NCI-H2171 (cell line): ENCODE measurements at places on chromosomes 5 and 9.
A peak's percentile ranks its signal among the peaks of the same experiment; 100 is the strongest.

- no peak for DNase-seq
Observed at GRCh38 chr5:150574818-150575547, 65.5 kb upstream of the SYNPO start.

- no peak for DNase-seq
Observed at GRCh38 chr9:18566121-18566520, 92.2 kb downstream of the ADAMTSL1 start.

DNA sequence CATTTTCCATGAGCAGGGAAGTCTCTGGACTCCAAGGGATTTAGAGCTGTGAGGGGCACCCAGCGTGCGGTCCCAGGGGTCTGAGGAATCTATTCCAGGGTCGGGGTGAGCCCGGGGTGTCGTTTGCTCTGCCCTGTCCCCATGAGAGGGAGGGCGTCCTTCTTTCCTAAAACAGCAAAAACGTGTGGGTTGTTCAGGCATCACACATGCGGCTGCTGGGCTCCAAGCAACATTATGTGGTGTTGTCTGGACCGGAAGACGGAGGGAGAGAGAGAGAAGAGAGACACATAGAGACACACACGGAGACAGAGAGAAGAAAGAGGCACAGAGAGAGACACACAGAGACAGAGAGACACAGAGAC lies 42.7 kb upstream of the COL5A1 start:
- DNase-seq, result no peak

GRCh38 chr5:59016925-59017324 lies 434.1 kb downstream of the RAB3C start:
- no peak for DNase-seq

DNA sequence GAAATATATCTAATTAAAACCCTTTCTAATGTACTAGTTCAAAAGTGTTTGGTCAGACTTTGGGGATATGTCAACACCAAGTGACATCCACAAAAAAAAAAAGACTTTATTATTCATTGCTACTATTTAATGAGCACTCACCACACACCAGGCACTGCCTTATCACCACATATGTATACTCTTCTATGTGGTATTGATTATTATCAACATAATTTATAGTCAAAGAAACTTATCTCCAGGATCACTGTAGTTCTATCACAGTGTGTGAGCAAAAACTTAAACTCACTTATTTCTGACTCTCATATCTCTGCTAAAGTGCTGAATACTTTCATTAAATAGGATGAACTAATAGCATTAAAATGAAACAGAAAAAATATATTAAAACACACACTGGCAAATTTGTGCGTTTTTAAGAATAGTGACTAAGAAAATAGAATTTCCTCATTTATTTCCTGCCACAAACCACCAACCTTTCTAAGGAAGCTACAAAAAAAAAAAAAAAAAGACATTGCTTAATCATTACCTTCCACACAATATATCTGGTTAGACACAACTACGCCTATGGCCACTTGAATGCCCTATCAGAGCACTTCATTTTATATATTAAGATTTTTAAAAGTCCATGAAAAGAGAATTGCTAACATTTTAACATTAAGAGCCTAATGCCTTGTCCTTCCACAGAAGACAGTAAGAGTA lies 12.8 kb downstream of the SLCO4C1 start:
- DNase-seq, result no peak

- peak; percentile 95 for DNase-seq
Observed at GRCh38 chr9:2461892-2462291, 159.7 kb upstream of the VLDLR start.

GRCh38 chr9:18056269-18056992 lies 417.5 kb upstream of the ADAMTSL1 start:
- no peak for DNase-seq

DNA sequence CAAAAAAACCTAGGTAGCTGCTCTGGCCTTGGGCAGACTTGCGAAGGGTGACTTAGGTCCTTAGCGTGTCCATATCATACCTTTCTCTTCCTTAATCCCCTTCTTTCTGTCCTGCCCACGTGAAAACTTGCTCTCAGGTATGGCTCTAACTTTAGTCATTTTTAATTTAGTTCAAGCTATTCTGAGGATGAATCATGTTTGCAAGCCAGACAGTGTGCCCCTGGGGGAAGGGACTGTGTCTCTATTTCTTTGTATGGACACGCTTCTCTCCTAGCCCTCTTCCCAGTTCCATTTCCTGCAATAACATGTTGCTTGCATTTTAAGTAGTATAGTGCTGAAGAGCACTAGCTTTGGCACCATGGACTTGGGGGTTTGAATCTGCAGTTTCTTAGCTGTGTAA lies 120.6 kb downstream of the PTTG1 start:
- DNase-seq, result no peak

GRCh38 chr5:130227699-130228098 lies 323.4 kb downstream of the CHSY3 start:
- no peak for DNase-seq

- no peak for DNase-seq
Observed at GRCh38 chr5:114447084-114447773, 85.4 kb downstream of the KCNN2 start.

- no peak for DNase-seq
Observed at GRCh38 chr5:143153332-143154119, 250.0 kb downstream of the NR3C1 start.

- no peak for DNase-seq
Observed at GRCh38 chr9:125255781-125256391, 5.7 kb upstream of the GAPVD1 start.

GRCh38 chr5:79255786-79256557 lies 20.0 kb downstream of the JMY start:
- DNase-seq, result no peak

DNA sequence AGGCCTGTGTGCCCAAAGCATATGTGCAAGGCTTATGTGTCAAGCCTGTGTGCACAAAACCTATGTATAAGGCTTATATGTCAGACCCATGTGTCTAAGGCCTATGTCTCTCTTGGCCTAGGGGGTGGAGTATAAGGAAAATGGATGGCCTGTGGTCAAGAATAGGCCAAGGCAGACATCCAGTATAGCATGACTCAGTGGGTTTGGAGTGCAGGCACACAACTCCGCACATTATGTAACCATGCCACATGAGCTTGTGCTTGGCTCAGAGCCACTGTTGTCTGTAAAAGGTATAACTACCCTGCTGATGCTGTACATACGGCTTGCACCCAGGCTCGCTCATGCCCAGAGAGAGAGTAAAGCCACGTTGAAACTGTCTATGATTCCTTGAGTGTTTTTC lies 626.4 kb upstream of the NUDT12 start:
- DNase-seq, result no peak

- DNase-seq, result no peak
Observed at GRCh38 chr5:59067956-59068656, 485.2 kb downstream of the RAB3C start.

DNA sequence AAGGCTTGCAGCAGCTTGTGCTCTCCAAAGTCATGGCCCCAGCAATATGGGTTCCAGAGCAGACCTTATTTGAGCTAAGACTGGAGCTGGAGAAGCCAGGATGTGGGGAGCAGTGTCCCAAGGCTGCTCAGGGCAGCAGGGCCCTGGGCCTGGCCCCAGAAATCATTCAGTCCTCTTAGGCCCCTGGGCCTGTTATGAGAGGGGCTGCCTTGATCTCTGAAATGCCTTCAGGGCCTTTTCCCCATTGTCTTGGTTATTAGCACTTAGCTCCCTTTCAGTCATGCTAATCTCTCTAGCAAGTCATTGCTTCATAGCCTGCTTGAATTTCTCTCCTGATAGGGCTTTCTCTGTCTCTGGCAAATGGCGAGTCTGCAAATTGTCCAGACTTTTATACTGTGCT lies 9.1 kb downstream of the CATSPER3 start:
- DNase-seq, result no peak

DNA sequence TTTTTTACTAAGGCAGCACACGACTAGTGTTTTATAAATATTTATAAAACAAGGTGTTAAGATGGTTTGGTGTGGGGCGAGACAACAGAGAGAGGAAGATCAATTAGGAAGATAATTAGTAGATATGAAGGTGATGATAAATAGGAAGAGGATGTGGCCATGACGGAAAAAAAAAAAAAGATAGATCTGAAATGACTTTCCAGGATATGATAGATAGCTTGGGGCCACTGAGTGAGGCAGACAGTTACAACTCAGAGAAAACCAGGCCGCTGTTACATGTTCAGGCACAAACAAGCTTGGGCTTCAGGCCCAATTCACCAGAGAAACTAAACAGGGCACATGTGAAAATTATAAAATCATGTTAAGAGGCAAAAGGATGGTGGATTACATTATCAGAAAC lies 43.2 kb downstream of the KIAA0825 start:
- no peak for DNase-seq
